Stimulated activated CD8-positive, alpha-beta memory T cell treated with anti-CD3 and anti-CD28 coated beads, Interleukin-4, amount 100 ng/mL, for 1 hour (primary cell): ENCODE measurements at places on chromosomes 5 and 9.

GRCh38 chr5:124494540-124495116, 251.8 kb downstream of the ZNF608 start:
- DNase-seq, result no peak

DNA sequence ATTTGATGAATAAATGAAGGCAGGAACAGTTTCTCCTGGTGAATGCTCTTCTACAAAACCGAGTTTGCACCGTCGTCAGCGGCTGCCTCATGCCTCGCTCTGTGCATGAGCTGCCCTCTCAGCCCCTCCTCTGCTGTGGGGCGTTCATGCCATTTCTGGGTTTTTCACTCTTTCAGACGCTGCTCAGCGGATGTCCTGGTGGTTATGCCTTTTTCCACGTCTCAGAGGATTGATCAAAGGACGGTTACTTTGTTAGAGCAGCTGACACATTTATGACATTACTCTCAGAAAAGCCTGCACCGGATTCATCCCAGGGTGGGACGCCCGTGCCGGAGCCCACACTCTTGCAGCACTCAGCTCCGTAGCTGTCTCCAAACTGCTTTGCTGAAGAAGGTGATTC, 195.9 kb upstream of the PPP1R26 start:
- DNase-seq, result no peak

GRCh38 chr5:111072949-111073682, 1.6 kb downstream of the TSLP start:
- no peak for DNase-seq

DNA sequence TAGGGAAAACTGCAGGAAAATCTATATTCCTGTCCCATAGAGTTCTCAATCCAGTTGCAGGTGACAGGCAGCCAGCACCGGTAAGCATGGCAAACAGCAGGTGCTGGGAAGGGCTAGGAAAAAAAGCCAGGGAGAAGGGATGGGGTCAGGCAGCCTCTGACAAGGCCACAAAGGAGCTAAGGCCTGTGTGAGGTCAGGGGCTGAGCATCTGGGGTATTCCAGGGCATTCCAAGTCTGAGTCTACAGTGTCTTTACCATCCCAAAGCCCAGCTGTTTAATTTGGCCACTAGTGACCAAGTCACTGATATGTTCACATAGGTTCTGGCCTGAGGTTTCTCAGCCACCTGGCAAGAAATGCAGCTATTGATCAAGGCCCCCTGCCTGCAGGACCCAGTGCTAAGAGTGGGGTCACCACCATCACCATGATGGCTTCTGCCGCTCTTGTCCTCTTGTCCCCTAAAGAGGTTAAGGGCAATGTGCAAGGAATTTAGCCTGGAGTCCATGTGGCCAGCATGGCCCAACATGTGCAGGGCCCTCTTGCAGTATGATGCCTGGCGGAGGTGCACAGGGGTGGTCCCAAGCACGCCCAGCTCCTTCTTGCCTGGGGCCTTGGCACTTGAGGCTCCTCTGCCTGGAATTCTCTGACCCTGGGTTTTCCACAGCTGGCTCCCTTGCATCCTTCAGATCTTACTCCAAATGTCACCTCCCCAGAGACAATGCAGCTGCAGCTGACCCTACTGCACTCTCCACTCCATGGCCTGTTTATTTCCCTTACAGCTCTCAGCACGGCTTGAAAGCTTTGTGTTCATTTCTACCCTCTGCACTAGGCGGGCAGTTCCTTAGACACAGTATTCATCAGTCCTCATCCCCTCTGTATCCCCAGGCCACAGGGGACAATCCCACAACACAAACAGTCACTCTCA, 213.1 kb downstream of the MSX2 start:
- DNase-seq, result no peak

- DNase-seq, result no peak
These were observed 4.3 kb upstream of the SLC36A2 start for GRCh38 chr5:151351671-151352070.

DNA sequence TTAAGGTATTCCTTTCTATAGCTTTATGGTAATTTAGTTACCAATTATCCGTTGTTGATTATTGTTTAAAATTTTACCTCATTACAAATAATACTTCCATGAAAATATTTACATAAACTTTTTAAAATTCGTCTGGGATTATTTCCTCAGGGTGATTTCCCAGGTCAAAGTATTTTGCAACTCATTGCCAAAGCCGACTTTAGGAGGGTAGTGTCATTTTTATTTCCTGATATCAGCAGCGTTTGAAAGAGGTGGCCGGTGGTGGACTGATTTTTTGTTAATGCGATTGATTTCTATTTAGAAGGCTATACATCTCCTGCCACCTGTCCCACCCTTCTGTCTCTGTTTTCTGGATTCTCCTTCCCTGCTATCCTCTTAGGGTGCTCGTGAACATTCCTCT, 4.3 kb downstream of the ADAMTS16 start:
- DNase-seq, result no peak

DNA sequence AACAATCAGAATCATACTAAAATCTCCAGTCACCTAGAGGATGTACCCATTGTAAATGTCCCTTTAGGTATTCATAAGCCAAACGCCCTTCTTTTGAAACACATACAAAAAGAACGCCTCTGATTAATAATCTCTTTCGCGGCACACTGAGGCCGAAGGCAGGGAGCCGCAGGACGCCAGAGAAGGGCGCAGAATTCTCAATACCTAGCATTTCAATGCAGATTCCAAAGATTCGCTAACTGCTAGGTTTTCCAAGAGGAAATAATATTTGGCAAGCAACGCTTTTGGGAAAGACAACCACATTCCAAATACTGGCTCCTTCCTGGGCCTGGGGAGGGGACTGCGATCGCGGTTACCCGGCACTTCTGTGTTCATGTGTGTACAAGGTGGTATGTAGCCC, 203.3 kb downstream of the MEF2C start:
- DNase-seq, result no peak

DNA sequence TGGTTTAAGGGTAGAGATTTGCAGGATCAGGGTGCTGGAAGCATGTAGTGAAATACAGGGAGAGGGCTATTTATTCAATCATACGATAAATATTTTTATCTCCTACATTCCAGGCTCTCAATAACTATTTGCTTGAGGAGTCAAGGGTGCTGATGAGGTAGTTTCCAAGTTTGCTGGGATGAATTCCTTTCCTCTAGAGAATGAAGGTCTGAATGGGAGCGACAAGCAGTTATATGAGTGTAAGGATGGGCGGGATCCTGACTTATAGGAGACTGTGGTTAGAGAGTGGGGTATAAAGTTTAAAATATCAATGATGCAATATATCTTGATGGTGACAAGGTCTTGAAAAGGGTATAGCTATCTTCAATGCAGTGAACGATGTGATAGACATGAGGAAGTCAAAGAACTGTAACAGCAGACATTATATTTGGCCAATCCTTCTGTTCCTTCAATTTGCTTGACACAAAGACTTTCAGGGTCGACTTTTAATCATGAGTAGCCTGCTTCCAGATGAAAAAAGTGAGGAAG, 201.1 kb upstream of the HAPLN1 start:
- no peak for DNase-seq

DNA sequence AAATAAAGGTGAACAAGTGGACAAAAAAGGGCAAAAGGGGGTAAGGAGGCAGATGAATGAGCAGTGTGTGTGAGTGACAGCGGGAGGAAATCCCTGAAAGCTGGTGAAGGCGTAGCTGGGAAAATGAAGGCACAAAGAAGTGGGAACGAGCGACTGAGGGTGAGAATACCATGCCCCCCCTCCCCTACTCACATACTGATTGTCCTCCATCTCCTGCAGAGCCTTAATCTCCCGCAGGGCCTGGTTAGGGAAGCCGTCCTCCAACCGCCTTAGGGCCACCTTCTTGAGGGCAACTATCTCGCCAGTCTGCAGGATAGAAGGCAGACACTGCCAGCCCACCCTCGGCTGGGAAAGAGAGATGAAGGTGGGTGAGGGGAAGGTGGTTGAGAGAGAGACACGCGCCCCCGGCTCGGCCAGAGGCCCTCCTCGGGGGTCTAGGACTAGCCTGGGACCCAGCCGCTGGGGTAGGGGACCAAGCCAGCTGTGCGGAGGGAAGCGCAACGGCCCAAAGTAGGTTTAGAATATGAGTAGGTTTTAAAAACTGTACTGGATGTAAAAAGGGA, 522 bp downstream of the CDK20 start:
- no peak for DNase-seq

GRCh38 chr9:111940697-111941096, 44.1 kb downstream of the UGCG start:
- DNase-seq, result no peak

DNA sequence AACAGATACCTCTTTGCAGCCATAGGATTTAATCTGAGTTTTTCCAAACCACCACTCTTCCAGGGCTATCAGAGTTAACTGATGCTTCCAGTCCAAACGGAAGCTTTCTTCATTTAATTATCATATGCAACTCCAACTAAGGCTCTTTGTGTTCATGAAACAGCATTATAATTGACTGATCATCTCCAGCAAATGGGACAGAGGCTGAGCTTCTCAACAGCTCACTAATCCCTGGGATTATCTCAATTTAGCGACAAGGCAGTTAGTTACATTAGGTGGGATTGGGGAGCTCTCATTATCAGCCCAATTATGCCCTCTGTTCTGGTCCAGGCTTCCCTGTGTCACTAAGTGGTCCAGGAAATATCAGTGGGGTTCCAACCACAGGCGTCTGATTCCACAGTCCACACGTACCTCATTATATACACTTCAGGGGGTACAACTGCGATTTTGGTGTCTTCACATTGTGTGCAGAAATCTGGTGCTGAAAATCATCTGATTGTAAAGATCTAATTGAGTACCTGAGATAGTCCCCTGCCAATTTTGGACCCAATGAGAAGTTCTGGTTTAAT, 313.5 kb upstream of the PANK3 start:
- DNase-seq, result no peak

DNA sequence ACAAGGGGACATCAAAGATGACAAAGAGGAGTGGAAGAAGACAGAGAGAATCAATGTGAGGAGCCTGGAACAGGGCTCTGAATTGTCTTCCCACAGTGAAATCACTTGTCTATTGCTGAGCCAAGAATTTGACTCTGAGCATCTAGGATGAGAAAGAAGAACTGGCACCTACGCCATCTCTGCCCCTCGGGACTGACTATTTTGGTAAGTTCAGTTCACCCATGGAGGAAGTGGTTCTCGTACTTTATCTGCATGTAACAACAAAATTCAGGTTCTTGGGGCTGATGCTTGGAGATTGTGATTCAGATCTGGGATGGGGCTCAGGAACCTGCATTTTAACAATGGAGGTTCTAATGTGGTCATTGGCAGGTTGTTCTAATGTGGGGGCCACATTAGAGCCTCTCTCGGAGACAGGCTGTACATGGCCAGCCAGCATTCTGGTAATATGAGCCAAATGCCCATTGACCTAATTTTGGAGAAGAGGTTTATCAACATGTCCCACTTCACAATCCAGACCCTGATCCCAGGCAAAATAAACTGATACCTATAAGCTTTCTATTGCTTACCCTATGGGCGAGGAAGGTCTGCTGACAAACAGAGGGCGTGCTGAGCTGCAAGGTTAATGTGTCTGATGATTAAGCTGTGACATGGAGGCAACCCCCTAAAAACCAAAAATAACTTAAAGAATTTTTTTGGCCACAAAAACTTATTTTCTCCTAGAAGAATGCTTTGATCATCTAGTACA, 2.7 kb upstream of the IL12B start:
- DNase-seq, result no peak

DNA sequence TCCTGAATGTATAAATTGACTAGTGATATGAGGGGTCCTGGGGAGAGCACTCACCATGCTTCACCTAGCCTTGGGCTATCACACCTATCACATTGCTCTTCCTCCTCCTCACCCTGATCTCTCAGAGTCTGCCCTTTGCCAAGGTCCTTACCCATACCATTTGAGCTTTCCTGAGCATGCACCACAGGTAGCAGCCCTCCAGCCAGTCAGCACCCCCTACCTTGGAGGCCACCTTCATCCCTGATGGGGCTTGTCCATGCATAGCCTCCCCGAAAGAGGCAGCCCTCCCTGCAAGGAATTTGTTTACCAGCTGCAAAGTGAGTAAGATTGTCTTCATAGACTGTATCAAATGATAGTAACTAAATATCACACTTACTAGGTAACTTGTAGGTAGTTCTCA, 83.1 kb downstream of the ALDH7A1 start:
- DNase-seq, result no peak

GRCh38 chr5:105817416-105817815, 1853.3 kb downstream of the EFNA5 start:
- DNase-seq, result no peak

- no peak for DNase-seq
These were observed 102.4 kb downstream of the AK8 start for GRCh38 chr9:132775720-132776119.

GRCh38 chr9:1058826-1059487, 8.8 kb downstream of the DMRT2 start:
- no peak for DNase-seq

- no peak for DNase-seq
These were observed 111.6 kb downstream of the ADRB2 start for GRCh38 chr5:148937830-148938521.

DNA sequence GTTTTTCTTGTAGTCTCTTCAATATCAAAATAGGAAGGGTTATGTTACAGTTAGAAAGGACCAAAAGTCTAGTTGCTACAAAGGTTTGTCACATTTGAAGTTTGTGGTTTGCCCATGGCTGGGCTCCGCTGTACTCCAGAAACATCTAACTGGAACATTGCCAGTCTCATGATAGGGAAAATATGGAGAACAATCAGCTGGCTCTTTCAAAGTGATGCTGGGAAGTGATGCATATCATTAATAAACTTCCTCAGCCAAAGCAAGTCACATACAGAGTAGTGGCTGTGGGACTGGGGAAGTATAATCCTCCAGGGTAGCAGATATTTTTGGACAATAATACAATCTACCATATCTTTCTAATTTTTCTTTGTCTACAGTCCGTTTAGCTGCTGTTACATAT, 8.8 kb downstream of the BTF3 start:
- no peak for DNase-seq

DNA sequence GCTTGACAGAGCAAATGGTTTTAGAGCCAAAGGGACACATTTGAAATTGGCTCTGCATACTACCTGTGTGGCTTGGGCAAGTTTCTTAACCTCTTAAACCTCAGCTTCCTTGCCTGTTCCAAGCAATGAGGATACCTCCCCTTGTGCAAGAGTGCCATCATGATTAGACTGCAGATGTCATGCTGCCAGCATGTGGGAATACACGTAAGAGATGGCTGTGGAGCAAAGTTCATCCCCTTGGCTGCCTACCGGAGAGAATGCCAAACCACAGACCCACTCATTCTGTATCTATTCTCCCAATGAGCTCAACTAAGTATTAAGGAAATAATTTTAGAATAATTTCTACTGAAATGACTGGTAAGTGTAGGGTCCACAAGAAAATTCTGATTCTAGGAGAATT, 101.3 kb downstream of the WDR41 start:
- no peak for DNase-seq
